Femur (tissue), 1 donor: ENCODE measurements at places on chromosomes 5 and 9.

GRCh38 chr5:76351176-76351575 is 51.9 kb upstream of the IQGAP2 start:
- DNase-seq, result no peak

DNA sequence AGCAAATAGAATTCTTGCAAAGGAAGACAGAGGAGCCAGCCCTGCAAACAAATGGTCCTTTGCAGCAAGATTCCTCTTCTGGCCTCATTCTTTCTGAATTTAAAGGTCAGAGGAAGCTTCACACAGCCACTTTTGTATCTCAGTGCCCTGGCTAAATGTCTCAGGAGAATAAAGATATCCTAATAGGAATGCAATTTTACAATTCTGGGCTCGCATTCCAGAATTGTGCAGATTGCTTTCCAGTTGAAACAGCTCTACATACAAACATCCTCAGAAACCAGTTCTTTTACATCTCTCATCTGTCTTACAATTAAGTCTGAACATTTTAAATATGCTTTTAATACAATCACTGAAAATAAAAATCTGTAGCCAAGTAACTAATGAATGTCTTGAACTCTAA is 14.6 kb upstream of the ACOT12 start:
- no peak for DNase-seq

- no peak for DNase-seq
Measured at GRCh38 chr9:91223000-91223399, 138.7 kb downstream of the AUH start.

- DNase-seq, result no peak
Measured at GRCh38 chr5:80921026-80921425, 39.1 kb upstream of the RASGRF2 start.

DNA sequence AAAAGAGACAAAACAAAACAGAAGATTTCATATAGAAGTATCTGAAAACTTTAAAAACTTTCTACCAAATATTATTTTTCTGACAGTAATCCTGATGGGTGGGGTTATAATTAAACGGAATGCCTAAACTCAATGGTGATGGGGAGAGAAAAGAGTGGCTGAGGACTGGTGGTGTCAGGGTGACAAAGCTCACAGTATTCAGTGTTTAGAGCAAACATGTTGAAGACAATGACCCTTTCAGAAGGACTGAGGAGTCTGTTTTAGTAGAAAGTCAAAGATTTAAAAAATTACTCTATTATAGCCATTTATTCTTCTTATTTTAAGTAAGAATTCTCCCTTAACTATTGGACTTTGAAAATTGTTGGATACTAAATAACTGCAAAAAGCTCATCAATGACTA is 1144.0 kb downstream of the TAF11L14 start:
- DNase-seq, result no peak

DNA sequence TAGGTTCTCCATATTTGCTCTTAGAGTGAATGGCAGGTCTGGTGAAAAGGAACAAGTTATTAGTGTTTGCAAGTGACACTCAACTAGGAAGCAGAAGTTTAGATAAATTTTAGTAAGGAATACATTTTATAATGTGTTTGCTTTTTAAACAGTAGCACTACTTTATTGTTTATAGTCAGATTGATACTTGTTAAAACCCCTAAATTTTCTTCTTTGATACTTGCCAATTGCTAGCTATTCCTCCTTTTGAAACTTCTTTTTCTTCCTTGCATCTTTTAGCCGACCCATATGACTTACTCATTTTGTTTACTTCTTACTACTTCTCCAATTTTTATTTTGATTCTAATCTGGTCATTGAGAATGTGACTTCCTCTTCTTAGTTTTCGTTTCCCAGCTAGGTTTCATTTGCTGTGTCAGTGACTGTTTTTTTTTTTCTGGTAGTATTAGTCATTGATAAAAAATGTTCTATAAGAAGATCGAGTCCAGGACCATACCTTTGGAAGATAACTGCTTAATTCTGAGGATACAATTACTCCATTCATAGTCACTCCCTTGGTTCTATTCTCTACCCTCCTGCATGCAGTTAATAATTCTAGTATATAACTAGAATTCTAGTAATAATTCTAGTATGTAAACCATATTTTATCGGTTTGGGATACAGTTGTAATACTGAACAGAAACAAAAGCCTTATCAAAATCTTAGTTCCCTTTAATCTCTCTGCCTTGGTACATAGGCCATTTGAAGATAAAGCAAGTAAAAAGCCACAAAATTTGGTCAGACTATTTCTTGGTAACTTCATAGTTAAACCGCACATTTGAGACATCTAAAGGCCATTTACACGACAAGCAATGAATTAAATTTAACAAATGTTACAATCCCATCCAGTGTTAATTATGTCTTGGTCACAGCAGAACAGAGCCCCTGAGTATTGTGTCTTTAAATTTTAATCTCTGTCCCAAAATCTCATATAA is 2.8 kb upstream of the RICTOR start:
- DNase-seq, result no peak

DNA sequence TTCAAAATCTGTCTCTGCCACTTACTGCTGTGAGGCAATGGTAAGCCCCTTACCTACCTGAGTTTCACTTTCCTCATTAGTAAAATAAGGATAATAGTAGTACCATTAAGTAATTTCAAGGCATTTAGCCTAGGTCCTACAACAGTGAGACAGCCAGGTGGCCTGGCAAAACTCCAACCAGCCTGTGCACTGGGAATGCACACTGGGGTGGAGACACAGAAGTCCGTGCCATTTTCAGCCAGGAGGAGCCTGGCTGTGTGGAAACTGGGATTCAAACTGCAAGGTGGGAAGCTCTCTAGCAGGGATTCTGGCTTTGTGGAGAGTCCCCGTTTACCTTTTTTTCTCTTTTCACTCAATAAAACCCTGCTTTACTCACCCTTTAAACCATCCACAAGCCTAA is 630.4 kb downstream of the PRELID2 start:
- DNase-seq, result no peak

- DNase-seq, result no peak
Measured at GRCh38 chr5:59543821-59544442, 349.6 kb downstream of the PDE4D start.

DNA sequence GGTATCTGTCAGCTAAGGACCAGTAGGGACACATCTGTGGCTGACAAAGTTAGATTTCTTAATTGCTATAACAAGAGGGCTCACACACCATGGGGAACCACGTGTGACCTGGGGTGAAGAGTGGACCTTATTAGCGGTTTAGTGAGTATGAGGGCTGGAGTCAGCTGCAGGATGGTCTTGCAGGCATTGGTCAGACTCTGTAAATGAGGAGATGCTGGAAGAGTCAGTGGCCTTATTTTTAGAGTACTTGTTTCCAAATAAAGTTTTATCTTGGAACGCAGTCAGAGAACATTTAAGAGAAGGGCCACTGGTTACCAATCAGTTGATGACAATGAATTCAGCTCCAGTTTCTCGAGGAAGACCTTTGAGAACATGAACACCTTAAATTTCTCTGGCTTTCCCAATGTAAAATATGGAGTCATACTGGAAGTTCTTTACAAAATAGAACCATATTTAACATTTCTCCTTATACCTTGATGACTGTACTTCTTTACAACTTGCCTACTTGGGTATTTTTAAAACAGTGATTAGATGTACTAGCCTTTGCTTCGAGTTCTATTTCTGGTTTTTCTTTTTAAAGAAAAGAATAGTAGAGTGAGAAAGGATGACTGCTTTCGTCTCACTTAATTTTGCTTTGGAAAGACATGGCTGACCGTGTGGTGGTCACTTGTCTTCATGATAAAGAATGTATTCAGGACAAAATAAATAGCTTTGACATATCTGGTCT is 185.9 kb upstream of the S1PR3 start:
- DNase-seq, result no peak

- no peak for DNase-seq
Measured at GRCh38 chr5:126981701-126982100, 48.7 kb downstream of the MARCHF3 start.

GRCh38 chr5:149062371-149063016 is 368 bp downstream of the SH3TC2 start:
- DNase-seq, result peak; percentile 41

DNA sequence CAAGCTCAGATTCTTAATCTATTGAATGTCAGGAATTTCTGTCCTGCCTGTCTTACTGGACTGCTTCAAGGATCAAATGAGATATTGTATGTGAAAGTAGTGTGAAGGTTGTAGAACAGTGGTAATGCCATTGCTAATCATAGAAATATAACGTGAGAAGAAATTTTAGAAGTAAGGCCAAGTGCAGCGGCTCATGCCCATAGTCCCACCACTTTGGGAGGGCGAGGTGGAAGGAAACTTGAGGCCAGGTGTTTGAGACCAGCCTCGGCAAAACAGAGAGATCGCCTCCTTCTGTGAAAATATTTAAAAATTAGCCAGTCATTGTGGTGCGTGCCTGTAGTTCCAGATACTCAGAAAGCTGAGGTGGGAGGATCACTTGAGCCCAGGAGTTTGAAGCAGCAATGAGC is 5.1 kb upstream of the HSPA5 start:
- DNase-seq, result no peak

DNA sequence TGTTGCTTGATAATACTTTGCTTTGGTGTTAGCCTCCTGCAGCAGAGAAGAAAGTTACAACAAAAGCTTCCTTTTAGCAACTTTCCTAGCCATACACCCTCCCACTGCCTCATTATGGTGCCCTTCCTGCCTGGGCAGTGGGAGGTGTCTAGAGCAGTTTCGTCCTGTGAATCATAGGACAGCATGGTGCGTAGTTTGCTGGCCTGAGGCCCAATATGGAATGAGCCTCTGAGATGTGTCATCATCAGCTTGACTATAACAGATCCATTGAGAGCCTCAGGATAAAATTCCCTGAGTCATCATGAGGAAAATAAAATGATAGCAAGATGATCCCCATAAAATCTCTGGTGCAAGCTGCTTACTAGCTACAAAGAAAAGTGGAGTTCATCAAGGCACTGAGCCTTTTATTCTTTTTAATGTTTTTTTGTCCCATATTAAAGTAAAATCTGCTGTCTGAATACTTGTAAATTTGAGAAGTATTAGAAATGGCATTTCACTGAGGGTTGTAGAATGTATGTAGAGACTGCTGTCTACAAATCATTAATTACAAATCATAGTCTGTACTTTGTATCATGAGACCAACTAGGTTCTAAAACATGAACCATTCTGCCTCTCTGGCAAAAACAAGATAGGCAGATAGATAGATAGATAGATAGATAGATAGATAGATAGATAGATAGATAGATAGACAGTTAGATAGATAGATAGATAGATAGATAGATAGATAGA is 303.0 kb upstream of the PDE4D start:
- DNase-seq, result no peak

- no peak for DNase-seq
Measured at GRCh38 chr9:392077-392804, 177.6 kb downstream of the DOCK8 start.

GRCh38 chr9:3719286-3719685 is 193.5 kb upstream of the RFX3 start:
- no peak for DNase-seq

- peak; percentile 58 for DNase-seq
Measured at GRCh38 chr5:16666883-16667398, 50.1 kb upstream of the RETREG1 start.

DNA sequence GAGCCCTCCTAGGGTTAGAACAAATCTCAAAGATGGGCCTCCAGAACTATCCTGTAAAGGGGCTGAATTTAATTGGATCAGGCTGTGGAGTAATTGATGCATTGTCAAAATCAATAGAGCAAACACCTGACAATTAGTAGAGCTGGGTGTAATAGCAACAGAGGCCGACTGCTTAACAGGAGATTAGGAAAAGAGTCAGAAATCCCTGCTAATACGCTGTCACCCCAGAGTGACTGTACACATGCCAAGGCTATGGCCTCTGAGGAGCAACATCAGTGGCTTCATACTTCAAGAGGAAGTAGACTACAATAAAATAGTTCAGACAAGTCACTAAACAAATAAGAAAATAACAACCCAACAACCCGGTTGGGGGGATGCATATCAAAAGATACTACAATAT is 18.7 kb upstream of the GRPEL2 start:
- no peak for DNase-seq

DNA sequence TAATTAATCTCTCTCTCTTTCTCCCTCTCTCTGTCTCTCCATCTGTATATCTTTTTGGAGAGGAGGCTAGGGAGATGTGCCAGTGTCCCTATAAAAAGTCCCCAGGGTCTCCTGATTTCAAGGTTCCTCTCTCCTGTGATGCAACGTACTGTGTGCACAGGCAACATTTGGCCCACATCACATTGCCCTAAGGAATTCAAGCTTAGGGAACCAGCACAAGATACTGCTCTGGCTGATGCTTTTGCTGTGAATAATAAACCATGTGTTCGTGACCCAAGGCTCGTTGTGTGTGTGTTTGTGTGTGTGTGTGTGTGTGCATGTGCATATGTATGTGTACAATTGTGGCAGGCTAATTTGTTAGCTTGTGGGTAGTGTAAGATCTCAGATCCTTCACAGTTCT is 9.7 kb downstream of the SPATA9 start:
- no peak for DNase-seq

DNA sequence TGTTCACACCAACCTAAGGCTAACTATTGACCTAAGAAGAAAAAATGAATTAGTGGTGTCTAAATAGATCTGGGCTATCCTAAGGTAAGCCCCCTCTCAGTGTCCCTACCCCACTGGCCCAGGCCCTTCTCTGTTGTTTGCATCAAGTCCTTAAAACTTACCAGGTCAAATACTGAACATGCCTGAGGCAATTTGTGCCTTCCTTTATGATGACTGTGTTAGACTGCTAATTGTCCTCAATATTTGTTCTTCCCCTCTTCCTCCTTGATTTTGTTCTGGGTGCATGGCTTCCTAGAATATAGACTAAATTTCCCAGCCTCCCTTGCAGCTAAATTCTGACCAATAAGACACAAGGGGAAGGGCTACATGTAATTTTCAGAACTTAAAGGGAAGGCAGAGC is 199.9 kb downstream of the ADAMTS12 start:
- DNase-seq, result no peak
